ENCODE measurements at places on chromosomes 7 and 10.

DNA sequence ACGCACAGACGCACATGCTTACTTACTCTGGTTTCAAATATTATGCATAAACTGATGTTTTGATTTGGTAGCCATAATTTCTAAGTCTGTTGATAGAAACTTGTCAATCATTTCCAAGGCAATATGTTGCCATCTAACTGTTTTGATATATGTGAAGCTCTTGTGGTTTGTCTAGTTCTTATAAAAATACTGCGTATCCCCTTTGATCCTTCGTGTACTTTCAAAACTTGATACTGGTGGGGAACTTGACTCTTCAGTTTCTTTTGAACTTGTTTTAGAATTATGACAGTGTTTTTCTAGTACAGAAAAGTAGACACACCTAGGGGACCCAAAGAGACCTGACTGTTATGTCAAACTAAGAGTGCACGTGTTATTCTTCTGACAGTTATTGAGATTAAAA, 708.0 kb downstream of the LRMDA start:
- DNase-seq = no peak

GRCh38 chr7:103856929-103857328, 132.5 kb downstream of the RELN start:
- DNase-seq = no peak

GRCh38 chr7:101370836-101371235, 8.2 kb downstream of the COL26A1 start:
- no peak for DNase-seq

GRCh38 chr10:14859775-14860174, 18.9 kb upstream of the SUV39H2 start:
- DNase-seq = no peak

DNA sequence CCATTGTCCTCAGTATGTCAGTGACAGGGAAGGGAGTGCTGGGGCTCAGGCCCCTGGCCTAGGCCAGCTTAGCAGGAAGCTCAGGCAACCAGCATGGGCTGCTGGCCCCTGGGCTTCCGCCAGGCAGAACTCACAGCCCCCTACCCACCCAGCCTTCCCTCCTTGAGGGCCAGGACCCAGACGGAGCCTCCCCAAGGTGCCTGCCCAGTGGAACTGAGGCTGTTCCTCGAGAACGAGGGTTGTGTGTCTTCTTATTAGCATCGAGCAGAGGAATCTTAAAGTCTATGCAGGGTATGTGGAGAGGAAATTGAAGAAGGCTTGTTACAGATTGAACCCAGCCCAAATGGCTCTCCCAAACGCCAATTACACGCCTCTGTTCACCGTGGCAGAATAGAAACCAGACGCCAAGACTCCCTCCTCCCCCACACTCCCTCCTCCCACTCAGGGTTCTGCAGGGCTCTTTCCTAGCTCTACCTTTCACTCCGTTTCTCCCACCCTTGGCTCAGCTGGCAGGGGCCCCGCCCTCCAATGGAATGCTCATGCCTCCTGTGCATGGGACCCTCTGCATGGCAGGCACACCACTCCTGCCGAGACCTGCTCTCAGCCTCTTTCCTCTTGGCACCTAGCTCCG, 134.4 kb downstream of the ZMIZ1 start:
- no peak for DNase-seq

Data from NCI-H526 (cell line).